Activated T-cell treated with anti-CD3 and anti-CD28 coated beads for 48 hours (primary cell): ENCODE measurements at places on chromosomes 5 and 9.

DNA sequence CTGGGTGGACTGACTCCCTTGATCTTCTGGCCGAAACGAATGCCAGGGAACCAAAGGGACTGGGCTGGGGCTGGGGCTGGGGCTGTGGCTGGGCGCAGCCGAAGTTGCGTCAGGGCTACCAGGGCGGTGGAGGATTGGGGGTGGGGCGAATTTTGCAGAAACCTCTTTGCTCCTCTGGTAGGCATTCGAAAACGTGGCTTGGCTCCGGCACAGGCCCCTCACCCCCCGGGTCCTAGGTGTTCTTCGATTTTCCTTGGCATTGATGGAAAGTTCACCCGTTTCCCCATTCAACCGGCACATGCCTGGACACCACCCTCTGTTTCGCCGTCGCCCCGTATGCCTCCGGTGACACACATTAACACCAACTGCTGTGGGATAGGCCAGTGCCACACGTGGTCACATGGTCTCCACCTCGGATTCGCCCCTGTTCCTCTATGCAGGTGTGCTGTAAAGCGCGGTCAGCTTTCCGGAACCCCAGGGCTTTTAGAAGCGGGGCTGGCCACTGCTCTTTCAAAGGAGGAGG, 477.1 kb downstream of the SPATA31A7 start:
- DNase-seq, result no peak

- DNase-seq, result no peak
Measured at GRCh38 chr9:73229543-73229942, 77.9 kb downstream of the ANXA1 start.

GRCh38 chr9:104983491-104983890, 55.5 kb upstream of the ABCA1 start:
- DNase-seq, result no peak

DNA sequence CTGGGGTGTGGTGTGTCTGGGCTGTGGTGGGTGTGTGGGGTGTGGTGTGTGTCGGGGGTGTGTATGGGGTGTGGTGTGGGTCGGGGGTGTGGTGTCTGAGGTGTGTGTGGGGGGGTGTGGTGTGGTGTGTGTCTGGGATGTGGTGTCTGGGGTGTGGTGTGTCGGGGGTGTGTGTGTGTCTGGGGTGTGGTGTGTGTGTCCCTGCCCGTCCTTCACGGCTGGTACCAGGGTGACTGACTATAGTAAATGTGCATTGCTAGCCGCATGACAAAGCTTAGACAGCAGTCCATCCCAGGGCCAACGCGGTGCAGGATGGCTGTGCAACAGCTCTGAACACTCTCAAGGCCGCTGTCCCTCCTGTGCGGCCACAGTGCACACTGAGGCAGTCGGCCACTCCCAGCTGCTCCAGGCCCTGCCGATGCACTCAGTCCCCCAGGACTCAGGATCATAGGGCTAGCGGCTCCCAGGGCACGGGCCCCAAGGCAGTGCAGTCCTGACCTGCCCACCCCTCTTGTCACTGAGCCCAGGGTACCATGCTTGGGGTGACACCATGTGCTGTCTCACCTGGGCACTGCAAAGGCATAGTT, 54.0 kb downstream of the SECISBP2 start:
- DNase-seq, result no peak

DNA sequence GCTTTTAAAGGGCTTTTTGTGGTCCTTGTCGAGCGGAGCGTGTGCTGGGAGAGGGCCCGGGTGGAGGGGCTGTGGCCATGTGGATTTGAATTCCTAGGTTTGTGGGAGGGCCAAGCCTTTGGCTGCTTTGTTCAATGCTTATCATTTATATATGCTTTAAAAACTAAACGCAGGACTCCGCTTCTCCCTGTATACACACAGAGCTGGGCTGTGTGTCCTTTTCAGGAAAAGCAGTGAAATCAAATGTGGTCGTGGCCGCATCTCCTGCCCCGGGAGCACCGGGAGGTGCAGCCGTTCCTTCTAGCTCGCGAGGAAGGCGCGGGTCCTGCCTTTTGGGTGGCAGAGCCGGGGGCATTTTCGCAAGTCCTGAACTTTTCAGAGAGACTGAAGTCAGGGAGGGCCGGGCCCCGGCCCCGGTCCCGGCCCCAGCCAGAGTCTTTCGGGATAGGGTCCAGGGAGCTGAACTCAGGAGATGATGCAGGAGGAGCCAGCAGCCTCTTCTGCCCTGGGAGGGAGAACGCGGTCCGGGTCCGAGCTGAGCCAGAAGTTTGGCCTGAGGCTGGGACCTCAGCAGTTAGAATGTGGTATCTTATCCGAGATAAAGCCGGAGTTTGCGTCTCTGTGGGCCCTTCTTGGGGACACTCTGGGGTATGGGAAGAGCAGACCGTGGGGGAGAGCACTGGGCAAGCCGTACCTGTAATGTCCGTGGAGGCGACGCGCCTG, 158.8 kb downstream of the C9orf152 start:
- DNase-seq, result no peak

- no peak for DNase-seq
Measured at GRCh38 chr9:32483343-32483742, 42.7 kb downstream of the RIGI start.

DNA sequence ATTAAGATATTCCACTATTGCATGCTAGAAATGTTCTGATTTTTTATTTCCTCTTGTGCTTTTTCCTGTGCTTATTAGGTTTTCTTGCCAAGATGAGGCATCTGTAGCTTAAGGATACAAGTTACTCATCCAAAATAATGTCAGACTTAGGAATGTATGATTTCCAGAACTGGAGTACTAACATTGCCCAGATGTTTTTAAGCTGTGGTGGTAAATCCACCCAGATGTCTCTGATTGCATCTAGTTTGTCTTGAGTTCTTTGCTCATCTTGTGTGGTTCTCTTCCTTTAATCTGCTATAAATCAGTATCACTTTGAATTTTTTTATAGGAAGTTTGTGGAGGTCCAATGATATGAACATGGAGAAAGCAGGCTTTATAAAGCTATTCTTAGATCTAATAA, 337.5 kb upstream of the ZNF608 start:
- no peak for DNase-seq

GRCh38 chr5:106171708-106172107, 1499.0 kb downstream of the EFNA5 start:
- no peak for DNase-seq

DNA sequence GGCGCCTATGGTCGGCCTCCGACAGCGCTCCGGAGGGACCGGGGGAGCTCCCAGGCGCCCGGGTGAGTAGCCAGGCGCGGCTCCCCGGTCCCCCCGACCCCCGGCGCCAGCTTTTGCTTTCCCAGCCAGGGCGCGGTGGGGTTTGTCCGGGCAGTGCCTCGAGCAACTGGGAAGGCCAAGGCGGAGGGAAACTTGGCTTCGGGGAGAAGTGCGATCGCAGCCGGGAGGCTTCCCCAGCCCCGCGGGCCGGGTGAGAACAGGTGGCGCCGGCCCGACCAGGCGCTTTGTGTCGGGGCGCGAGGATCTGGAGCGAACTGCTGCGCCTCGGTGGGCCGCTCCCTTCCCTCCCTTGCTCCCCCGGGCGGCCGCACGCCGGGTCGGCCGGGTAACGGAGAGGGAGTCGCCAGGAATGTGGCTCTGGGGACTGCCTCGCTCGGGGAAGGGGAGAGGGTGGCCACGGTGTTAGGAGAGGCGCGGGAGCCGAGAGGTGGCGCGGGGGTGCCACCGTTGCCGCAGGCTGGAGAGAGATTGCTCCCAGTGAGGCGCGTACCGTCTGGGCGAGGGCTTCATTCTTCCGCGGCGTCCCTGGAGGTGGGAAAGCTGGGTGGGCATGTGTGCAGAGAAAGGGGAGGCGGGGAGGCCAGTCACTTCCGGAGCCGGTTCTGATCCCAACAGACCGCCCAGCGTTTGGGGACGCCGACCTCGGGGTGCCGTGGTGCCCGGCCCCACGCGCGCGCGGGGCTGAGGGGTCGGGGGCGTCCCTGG, 561 bp downstream of the DAPK1 start:
- peak; percentile 12 for DNase-seq

- DNase-seq, result no peak
Measured at GRCh38 chr5:14644623-14645237, 19.8 kb upstream of the OTULIN start.

DNA sequence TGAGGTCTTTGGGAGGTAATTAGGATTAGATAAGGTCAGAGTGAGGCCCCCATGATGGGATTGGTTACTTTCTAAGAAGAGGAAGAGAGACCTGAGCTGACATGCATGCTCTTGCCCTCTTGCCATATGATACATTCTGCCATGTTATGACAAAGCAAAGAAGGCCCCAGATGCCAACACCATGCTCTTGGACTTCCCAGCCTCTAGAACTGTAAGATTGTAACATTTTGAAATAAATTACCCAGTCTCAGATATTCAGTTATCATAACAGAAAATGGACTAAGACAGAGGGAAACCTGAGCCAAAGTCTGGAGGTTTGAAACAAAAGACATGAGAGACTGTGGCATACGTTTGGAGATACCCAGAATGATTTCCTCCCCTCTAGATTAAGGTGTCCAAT, 318.6 kb downstream of the ARHGEF28 start:
- no peak for DNase-seq

- peak; percentile 57 for DNase-seq
Measured at GRCh38 chr5:174793684-174794328, 69.4 kb downstream of the MSX2 start.

DNA sequence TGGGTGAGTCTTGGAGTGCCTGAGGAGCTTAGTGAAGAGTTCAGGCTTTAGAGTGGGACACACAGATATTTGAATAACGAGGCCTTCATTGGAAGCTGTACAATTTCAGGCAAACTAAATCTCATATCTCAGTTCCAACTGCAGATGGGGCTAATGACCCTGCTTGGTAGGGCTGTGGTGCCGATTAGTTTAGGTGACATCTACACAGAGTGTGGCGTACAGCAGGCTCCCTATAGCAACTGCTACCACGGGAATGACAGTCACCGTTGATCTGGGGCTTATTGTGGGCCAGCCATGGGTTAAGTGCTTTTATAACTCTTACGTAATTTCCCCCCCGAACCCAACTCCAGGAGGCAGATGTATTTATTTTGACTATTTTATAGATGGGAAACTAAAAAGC, 70.8 kb downstream of the FAT2 start:
- DNase-seq, result no peak

DNA sequence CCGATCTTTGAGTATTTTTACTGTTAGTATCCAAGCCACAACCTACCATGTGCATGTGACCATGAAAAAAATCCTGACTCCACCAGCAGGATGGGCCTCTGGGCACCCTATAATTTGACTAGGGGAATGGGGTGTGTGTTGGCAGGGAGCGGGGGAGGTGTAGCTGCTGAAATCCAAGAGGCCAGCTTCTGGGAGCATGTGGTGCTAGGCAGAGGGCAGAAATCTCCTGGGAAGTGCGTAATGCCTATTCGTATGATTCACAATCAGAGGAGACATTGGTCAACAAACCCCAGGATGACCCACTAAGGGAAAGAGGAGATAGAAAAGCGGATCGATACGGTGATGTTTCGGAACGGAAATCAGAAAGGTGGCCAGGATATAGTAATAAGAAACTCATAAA, 149.9 kb downstream of the ARSB start:
- no peak for DNase-seq

DNA sequence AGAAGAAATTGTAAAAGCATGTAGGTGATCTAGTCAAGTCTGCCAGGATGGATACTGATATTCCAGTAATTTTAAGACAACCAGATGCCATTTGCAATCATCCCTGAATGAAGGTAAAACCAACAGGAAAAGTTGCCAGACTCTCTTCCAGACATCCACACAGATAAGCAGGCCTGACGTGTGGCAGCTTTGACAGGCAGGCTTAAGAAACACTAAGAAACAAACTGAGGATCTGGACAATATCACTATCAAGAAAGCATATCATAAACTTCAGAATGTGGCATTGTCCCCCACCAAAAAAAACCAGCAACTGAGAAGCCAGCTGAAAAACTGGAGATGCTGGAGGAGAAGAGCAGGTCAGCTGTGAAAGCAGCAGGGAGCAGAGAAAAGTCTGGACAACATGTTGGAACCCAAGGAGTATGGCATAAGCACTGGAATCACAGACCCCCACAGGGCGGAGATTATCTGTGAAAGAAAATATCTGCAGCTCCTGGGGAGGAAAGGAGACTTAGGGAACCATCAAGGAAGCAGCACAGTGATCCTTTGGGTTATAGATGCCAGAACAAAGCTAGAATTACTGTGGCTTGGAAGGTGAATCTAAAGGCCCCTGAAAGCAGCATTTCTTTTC, 307.0 kb downstream of the CWC27 start:
- no peak for DNase-seq

- no peak for DNase-seq
Measured at GRCh38 chr9:26727471-26727870, 165.1 kb downstream of the CAAP1 start.

GRCh38 chr5:10756549-10756948, 4.5 kb downstream of the DAP start:
- no peak for DNase-seq

DNA sequence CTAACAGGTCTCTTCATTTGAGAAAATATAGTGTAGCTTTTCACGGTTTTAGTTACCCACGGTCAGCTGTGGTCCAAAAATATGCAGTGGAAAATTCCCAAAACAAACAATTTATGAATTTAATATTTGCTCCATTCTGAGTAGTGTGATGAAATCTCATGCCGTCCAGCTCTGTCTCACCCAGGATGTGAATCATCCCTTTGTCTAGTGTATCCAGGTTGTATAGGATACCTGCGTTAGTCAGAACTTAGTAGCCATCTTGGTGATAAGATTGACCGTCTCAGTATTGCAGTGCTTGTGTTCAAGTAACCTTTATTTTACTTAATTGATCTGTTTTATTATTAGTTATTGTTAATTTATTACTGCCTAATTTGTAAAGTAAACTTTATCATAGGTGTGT, 41.1 kb downstream of the NDUFS4 start:
- no peak for DNase-seq

DNA sequence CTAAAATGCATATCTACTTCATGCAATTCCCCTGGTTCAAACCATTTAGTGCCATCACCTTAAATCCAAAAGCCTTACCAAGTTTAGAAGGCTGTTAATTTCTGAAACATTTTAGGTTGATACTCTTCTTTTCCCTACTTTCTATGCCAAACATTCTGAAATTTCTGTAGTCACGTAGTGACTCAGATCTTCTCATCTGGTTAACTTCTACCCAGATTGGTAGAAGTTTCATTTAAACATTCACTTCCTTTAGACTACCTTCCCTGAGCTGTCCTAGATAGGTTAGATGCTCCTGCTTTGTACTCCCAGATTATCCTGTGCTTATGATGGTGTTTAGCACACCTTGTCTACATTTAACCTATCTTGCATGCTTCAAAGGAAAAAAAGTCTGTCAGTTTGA, 9.9 kb downstream of the RAD50 start:
- no peak for DNase-seq

DNA sequence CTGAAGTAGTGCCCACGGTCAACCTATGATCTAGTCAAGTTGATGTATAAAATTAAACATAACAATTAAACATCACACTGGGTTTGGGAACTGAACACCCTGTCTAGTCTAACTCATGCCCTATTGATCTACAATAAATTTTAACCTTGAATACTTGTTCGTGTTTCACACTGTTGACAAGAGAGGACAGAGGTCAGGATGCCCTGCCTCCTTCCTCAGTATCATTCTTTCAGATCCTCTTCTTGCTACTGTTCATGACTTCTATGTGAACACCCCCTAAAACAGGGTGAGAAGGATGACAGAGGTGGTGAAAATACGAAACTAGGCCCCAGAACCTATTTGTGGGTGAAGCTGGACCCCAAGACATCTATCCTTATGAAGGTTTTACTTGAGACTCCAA, 8.1 kb upstream of the MAT2B start:
- no peak for DNase-seq
